ENCODE measurements at places on chromosomes 11 and 22. TPM values are rescaled to one million over a fixed set of nuclear protein-coding genes. Genes with fewer than 3 reads are reported as not detected.

The GGTLC2 gene
- not detected for total RNA-seq

The VWA5A gene
- 110 TPM for total RNA-seq

DNA sequence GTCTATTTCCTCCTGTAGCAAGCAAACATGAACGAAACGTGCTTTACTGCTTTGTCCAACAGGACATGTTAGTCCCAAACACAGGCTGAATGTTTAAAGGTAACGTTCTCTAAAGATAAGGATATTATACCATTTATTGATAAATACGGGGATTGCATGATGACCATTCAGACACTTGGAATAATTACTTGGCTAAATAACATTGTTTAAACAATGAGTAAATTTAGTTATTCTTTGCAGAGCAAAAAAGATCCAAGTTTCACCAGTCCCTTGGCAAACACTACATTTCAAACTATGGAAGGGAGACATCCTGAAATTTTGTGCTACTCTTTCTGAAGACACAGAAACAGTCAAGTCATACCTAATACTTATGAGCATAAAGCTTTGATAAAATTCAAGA lies 88.0 kb downstream of the ZNF280B start:
- no peak for DNase-seq

The FADS3 gene
- total RNA-seq = 27.2 TPM

The HOATZ gene
- total RNA-seq = not detected

The TTLL8 gene
- total RNA-seq = not detected

DNA sequence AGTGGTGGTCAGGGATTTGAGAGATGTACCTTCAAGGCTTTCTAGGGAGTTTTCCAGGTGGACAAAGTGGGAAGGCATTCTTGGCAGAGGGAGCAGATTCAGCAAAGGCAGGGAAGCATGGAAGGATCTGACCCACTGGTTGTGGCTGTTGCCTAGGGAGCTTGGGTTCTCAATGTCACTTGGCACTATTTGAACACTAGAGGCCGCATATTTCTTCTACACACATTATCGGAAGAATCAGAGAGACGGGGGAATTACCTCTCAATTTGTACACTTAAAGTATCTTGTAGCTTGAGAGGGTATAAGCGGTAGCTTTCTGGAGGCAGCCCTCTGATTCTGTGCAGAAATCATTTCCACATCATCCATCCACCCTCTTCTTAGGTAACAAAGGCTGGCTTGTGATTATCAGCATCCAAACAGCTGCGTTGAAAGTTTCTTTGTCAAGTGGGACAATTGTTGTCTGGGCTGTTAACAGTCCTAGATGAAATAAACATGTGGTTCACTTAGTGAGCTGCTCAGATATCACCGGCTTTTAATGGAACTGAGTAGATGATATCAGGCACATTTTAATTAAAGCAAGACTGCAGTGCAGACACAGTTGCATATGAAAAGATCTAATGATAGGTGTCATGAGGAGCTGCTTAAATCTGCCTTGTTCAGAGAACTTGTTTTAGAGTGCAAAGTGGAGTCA lies 2.6 kb downstream of the NELL1 start:
- DNase-seq = peak; percentile 32

DNA sequence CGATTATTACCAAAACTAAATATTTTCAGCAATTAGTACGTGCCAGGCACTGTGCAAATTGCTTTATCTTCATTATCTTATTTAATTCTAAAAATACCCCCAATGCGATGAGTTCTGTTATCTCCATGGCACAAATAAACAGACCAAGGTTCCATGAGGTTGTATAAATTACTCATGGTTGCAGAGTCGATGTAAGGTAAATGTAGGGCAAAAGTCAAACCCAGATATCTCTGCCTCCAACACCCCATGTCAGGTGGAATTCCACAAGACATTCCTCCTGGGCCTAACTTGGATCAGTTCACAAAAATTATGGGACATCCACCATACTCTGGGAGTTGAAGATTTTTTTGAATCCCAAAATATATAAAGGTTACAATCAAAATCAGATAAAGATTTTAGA lies 43.7 kb downstream of the ISX start:
- DNase-seq = no peak

DNA sequence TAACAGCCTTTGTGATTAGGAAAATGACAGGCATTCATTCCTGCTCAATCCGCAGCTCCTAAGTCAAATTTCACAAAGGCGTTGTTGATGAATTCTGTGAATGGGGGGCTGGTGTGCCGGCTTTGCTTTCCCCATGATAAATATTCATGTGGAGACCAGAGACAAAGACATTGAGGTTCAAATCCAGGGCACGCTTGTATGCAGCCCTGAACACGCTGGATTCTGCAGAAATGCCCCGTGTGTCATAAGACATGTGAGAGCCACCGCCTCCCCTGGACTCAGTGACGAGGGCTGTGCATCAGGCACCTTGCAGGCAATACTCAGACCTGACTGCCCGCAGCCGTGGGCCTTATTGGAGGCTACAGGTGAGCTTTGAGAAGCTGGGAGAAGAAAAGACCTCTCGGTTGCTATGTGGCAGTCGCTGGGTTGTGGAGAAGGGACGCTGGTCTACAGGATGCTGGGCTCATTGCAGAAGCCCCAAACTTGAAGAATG lies 906.2 kb downstream of the BRD1 start:
- no peak for DNase-seq

DNA sequence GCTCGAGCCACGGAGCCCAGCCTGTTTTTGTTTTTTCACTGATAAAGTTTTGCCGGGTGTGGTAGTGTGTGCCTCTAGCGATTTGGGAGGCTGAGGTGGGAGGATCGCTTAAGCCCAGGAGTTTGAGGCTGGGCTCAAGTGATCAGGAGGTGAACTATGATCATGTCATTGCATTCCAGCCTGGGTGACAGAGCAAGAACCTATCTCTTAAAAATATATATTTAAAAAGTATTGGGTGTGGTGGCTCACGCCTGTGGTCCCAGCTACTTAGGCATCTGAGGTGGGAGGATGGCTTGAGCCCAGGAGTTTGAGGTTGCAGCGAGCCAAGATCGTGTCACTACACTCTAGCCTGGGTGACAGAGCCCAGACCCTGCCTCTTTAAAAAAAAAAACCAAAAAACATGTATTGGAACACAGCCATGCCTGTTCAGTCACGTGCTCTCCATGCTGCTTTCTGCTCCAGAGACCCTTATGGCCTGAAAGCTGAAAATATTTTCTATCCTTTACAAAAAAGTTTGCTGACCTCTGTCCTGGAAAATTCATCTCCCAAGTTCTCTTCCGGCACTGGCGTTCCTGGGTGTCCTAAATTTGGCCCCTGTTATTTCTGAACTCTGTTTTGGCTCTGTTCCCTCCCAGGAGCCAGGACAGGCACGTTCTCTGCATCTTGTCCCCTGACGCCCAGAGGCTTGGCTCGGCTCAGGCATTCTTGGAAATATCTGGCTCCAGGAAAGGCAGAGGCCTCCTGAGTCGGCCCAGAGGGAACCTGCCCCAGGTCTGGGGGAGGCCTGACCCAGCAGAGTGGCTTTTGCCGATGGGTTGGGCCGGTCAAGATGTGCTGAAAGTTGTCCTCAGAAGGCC lies 61.3 kb upstream of the PPP6R3 start:
- peak; percentile 89 for DNase-seq

DNA sequence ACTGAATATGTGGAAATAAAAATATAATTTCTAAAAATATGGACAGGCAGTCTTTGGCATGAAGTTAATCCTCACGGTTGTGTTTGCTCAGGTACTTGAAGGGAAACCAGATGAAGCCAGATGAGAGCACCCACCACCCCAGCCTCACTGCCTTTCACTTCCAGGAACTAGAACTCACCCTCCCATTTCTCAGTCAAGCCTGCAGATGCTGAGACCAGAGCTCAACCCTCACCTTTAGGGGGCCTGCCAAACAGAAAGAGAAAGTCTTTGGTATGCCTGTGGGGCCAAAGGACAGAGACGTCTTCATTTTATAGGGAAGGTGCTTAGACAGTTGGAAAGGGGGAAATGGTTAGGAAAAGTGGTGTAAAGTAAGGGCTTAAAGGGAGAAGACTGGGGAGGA lies 252.8 kb upstream of the PLET1 start:
- DNase-seq = no peak

DNA sequence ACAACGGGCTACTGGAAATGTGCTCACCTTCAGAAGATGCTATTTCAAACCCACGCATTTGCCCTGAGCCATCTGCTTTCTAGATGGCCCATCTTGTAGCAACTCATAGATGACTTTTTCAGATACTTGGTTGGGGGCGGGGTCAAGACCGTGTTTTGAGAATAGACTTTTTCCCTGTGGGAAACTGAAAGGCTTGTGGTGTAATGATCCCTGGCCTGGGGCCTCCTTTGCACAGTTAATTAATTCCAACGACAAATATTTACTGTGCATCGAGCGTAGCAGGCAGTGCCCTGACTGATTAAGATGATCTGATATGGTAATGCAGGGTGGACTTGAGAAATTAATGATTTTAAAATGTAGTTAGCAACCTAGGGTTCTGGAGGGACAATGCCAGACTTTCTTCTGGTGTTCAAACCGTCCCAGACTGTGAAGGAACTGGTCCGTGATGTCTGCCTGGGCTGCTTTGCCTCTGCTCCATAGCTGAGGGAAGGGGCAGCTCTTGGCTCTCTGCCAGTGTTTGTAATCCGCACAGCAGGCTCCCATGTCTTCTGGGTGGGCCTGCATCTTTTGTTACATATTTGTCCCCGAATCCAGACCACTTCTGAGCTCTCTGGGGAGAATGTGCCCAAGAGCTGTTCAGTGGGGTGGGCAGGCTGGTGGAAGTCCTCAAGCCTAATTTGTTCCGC lies 84.8 kb downstream of the ADAMTS15 start:
- peak; percentile 73 for DNase-seq

DNA sequence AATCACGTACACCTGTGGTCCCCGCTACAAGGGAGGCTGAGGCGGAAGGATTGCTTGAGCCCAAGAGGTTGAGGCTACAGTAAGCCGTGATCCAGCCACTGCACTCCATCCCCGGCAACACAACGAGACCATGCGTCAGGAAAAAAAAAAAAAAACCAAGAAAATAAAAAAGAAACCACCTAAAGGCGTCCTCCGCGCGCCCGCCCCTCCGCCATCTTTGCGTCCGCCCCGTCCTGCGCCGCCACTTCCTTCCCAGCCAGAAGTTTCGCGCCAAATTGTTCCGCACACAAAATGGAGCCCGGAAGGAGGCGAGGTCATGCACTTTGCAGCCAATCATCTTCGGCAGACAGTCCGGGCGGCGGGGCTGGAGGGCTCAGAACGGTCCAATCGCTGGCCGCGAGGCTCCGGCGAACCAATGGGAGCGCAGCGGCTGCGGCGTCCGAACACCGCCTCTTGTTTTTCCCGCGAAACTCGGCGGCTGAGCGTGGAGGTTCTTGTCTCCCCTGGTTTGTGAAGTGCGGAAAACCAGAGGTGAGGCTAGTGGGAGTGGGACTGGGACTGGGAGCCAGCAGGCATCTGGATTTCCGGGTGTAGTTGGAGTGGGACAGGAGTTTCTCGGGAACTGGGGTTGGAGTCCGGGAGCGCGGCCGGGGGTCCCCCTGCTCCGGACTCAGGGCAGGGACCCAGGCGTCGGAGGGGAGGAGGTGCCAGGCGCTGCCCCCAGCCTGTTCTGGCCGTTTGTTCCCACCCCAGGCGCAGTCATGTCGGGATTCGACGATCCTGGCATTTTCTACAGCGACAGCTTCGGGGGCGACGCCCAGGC lies at the start of gene MCM5:
MCM5 (plus strand) TSS at position 463 of the 823 bp plus-strand sequence; CDS start at position 762, 299 bp downstream.
- peak; percentile 99 for DNase-seq

The BRSK2 gene
- 0.41 TPM for total RNA-seq

DNA sequence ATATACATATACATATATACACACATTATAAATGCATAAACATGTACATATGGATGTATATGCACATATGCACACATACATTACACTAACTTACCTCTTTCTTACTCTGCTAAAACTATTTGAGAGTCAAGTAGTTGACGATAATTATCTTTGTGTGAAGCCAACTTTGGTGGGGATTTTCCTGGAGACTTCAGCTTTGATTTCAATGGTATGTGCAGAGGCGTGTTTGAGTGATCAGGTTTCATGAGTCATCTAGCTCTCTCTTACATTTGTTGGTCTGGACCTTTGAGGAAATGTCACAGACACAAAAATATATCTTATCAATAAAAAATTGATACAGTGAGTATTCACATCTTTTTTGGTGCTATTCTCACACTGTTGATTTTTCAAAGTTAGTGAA lies 769.1 kb upstream of the LUZP2 start:
- DNase-seq = peak; percentile 9

The PRR33 gene
- 4.8 TPM for total RNA-seq

DNA sequence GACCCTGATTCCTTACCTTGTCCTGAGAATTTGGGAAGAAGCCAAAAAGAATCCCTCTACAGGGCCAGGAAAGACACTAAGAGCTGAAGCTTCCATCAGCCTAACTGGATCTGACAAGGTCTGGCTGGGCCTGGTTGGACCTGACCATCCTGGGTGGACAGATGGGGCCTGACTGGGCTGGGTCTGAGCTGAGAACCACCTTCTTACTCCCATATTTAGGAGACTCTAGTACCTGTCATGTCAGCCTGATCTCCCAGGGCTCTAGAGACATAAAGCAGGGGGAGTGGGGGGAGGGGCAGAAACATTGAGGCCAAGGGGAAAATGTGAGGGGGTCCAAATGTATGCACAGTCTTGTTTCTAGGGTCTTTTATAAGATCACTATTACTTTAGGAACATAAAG lies 129.9 kb downstream of the BUD13 start:
- DNase-seq = no peak

GRCh38 chr11:77155082-77155475 lies 27.0 kb downstream of the MYO7A start:
- no peak for DNase-seq

The F2 gene
- total RNA-seq = not detected

The ALKBH8 gene
- 23.1 TPM for total RNA-seq

The WNT7B gene
- total RNA-seq = 6.2 TPM

- DNase-seq = no peak
These were observed 786 bp downstream of the RASL10A start for GRCh38 chr22:29314537-29315285.

- DNase-seq = no peak
These were observed 963.4 kb downstream of the DLG2 start for GRCh38 chr11:84663731-84664130.

DNA sequence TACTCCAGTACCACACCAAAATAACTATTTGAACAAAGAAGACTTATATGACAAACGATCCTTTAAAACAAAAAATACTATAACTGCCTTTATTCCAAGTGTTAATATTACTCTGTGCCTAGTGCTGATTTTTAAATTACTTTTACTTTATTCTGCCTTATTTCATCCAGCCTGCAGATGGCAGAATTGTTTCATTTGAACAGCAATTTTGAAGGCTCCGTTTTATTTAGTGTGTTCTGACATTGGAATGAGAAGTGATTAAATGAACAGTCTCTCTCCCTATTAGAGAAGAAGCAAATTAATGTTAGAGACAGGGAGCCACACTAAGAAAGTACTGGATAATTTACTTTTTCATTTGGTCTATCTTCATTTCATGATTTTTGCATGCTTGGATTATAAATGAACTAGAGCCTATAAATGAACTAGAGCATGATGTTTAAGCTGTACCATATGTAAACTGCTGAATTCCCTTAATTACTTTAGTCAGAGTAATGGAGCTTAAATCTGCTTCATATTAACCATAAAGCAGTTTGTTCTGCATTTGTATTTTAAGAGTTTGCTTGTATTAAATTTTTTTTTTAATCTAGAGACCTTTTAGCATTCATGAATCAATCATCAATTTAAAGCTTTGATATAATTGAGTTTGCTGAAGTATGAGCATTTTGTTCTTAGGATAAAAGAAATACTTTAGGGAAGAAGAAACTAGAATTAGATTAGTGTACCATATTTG lies 9.8 kb downstream of the PDHX start:
- peak; percentile 81 for DNase-seq

The FGF3 gene
- not detected for total RNA-seq

The IL17REL gene
- not detected for total RNA-seq

- DNase-seq = no peak
These were observed 91.4 kb upstream of the APOA1 start for GRCh38 chr11:116928845-116929244.

All from tongue (tissue), 3 donors.